CD8-positive, alpha-beta memory T cell (primary cell): ENCODE measurements at places on chromosomes 2 and 18.
A peak's percentile ranks its signal among the peaks of the same experiment; 100 is the strongest.

DNA sequence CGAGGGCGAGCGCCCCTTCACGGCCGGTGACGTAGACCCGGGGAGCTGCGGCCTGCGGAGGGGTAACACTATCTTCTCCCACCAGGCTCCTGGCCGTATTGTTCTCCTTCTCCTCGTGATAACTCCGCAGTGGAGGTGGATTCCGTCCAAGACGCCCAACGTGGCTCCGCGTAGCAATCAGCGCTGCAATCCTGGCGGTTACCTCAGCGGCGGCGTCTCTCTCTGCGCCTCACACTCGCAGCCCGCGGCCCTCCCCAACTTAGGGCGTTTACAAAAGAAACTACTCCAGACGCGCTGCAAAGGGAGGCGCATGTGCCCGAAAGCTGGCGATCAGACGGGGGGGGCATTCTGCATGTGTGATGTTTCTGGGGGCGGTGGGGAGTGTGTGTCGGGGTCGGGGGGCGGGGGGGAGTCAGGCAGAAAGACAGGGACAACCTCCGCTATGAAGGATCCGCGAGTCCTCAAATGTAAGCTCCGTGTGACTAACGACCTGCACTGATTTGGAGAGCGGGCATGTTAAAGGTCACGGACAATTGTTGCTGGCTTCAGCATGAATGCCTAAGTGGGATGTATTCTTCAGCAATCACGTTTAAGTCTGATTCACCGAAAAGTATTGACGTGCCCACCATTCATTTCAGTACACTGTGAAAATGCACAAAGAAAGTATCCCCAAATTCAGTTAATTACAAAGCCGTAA, 1.3 kb upstream of the ZNF516 start:
- DNase-seq = peak; percentile 49

DNA sequence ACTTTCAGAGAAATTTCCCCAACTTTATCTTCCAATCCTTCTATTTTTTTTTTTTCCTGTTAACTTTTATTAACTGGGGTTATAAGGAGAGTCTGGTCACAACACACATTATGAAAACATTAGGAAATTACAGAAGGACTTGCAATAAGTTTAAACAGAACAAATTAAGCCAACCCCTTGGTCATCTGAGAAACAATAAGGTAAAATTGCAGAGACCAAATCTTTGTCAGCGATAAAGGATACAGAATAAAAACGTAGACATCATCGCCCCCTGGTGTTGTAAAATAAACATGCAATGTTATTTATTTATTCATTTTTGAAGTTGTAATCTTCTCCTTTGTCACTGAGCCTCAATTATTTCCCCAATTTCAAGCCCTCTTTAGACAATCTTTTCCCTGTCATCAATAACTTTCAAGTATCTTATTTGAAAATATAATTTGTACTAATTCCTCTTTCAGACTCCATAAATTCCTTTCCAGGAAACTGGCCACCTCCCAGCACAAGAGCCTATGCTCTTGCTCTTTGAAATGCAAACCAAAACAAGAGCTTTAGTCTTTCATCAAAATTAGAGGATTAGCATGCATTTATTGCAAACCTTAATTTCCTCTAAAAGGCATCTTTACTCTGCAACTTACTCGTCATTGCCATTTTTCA, 19.5 kb downstream of the G6PC2 start:
- DNase-seq = no peak

DNA sequence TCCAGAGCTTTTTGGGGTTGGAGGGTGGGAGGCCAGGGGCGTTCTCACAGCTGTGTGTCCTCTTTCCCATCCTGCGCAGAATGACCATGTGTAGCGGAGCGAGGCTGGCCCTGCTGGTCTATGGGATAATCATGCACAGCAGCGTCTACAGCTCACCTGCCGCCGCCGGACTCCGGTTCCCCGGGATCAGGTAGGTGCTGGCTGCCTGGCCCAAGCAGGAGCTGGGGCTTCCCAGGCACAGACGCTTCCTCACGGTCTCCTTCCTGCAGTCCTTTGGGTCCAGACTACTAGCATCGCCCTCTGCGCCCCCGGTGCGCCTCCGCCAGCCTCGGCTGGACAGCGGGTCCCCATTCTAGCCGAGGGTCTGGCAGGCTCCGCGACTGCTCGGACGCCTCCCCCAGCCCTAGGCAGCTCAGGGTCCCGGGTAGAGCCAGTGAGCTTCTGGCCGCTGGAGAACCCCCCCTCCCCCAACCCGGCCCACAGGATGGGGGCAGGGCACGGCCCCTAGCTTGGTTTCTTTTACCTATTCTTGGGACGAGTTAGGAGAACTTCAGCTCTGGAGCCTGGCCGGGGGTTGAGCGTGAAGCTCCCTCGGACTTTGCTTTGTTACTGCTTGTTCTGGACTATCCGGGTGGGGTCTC, 756 bp downstream of the ADCYAP1 start:
- no peak for DNase-seq

DNA sequence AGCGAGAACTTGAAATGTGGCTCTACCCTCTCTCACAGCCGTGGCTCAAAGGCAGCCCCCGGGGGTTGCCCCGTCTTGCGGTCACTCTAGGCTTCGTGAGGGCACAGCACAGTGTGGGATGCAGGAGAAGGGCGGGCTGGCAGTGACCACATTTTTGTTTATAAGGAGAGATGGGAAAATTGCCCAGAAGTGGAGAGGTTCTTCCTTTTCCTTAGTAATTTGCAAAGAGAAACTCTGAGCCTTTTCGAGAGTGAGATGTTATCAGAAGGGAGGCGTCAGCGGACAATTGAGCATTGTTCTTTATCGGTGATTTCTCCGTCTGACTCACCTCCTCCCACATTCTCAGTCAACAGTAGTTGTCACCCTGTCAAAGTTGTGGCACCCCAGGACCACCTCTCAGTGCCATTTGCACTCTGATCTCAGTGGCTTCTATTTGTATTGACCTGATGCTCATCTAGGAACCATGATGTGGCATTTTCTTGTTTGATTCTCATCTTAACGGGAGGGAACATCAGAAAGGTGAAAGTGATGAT, 89.6 kb downstream of the ACAA2 start:
- no peak for DNase-seq

DNA sequence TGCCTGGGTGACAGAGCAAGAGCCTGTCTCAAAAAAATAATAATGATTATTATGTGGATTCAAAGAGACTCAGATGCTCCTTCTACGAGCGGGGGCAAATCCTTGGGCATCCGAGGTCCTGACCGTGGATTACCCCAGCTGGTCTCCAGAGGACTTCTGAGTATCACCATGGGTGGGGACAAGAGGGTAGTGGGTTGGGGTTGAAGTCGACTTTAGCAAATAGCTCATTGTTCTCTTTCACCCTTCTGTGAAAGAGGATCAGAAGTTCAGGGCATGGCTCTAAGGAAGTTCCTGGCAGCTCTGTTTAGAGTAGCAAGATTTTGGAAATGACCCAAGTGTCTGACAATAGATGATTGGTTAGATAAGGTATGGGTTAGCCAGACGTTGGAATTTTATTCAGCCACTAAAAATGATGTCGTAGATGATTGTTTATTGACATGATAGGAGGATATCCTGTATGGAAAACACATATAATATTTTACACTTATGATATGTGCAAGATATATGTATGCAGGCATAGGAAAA, 59.0 kb upstream of the SPRED2 start:
- no peak for DNase-seq

DNA sequence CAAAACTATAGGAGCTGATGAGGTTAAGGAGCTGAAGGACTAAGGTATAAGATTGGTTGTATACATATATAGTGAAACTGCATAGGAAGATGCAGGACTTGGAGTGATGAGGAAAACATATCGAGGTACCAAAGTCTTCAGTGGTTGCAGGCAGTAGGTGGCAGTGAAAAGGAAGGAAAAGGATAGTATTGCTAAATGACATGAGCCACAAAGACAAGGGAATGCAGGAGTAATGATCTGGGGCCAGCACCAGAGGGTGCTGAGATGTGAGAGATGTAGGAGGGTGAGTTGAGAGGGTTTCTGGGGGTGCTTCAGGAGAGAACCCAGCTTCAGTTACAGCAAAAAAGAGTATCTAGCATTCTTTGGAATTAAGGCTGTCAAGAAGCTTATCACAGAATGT, 172.2 kb upstream of the MYO3B start:
- no peak for DNase-seq

DNA sequence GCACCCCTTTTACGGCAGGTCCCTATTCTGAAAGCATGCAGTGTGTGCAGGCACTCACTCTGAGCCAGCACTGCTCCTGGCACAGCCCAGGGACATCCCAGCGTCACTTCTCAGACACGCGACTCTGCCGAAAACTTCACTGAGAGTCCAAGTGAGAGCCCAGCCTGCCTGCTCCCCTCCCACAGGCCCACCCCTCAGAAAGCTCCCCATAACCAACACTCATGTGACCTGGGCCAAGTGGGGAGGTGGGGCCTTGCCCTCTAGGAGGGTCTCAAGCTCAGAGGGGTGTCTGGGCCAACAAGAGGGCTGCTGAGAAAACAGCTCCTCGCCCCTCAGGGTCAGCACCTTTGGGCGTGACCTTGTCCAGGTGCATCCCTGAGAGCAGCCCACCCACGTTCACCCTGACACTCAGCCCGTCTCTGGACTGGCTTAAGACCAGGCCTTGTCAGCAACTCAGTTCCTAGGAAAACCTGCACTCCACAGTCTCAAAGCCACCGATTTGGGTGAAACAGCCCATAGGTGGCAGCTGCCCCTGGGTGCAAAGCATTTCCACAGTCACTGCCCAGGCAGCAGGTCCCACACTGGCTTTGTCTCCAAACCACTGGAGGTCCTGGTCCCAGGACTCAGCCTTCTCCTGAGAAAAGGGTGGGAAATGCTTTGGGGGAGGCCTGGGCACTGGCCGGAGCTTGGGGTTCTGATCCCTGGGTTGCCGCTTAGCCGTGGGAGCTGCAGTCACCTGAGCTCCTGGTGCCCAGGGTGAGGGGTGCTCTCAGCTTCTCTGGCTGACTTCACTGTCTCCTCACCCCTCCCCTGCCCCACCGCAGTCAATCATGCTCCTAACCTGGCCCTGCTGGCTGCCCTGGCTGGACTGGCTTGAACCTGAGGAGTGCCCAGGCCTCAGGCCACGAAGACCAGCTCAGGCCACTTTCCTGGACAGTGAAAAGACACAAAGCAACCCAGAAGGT, 209.6 kb downstream of the HDAC4 start:
- DNase-seq = no peak

DNA sequence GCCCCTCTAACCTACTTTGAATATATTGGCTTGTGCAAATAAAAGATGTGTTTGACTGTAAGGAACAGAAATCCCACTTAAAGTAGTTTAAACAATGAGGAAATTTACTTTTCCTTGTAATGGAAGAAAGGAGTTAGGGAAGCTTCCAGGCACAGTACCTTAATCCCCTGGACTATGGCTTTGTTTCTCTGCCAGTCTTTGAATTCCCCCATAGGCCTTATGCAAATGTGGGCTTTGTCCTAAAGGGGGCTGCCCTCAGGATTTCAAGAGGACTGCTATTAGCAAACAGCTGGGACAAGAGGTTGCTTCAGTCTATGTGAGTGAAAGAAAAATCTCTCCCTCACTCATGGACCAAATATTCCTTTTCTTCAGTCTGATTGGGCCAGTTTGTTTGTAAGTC, 255.1 kb upstream of the THSD7B start:
- no peak for DNase-seq
